ENCODE measurements at places on chromosomes 4 and X.

GRCh38 chr4:56302760-56303159, 84.5 kb downstream of the AASDH start:
- DNase-seq, result no peak

GRCh38 chr4:115121351-115122043, 8.1 kb upstream of the NDST4 start:
- DNase-seq, result no peak

GRCh38 chr4:62814510-62815047, 1594.7 kb downstream of the TECRL start:
- DNase-seq, result no peak

DNA sequence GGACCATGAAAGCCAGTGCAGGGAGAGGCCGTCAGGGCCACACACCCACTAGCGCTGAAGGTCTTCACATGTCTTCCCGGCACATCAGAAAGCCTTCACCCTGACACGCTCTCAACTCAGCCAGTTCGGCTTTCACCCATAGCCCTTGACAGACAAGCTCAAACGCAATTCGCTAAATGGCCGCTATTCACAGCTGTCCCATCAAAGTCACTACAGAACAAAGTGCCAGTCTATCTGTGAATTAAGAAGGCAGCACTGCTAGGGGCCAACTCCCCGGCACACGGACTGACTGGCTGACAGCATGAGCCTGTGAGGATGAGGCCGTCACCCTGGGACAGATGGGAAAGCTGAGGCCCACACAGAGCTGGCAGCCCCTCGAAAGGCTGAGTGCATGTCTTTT, 45.7 kb downstream of the ACOX3 start:
- DNase-seq, result no peak

- DNase-seq, result no peak
These were observed 140.9 kb upstream of the HPGD start for GRCh38 chr4:174663216-174663615.

DNA sequence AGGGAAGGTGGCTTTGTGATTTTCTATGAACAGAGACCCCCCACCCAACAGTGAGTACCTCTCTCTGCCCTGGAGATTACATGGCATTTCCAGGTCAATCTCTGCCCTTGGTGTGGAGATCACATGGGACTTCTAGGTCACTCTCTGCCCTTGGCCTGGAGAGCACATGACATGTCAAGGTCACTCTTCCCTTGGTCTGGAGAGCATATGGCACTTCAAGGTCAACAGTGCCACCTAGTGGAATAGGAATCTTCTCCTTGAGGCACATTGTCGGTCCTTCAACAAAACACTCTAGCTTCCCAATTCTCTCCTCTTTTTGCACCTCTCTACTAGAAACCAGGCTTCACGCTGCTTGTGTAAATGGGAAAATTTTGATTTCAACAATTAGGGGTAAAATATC, 66.2 kb upstream of the TACR3 start:
- no peak for DNase-seq

DNA sequence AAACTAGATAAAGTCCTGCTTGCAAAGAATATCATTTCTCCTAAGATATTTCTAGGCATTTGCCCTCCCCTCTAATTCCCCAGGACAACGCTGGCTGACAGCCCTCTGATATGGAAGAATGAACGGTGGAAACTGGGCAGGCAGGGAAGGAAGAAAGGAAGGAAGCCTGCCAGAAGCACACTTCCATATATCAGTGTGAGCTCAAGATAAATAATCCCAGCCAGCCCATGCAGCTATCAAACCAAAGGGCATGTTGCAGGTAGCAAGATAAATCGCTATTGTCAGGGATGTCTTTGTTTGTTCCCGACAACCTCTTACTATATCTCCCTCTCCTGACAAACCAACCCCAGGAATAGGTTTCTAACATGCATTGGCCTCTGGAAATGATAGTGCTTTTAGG, 412.8 kb downstream of the HNRNPD start:
- no peak for DNase-seq

GRCh38 chrX:130415201-130415600, 13.4 kb downstream of the RBMX2 start:
- no peak for DNase-seq

- DNase-seq, result no peak
These were observed 19.0 kb upstream of the GPC4 start for GRCh38 chrX:133434197-133434820.

DNA sequence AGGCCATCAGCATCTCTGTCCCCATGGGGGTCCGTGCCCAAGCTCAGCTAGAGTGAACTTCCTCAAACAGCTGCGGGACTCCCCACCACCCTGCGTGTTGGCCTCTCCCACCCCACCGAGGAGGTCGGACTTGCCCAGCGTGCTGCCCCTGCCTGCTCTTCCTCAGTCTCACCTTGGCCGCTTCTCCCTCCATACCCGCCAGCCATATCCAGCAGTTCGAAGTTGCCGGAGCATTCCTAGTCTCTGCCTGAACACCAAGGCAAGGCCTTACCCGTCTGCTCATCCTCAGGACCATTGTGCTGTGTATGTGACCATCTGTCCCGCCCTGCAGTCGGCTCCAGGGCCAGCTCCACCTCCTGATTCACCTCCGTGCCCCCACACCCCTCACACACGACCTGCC, 84.5 kb downstream of the WFS1 start:
- no peak for DNase-seq

DNA sequence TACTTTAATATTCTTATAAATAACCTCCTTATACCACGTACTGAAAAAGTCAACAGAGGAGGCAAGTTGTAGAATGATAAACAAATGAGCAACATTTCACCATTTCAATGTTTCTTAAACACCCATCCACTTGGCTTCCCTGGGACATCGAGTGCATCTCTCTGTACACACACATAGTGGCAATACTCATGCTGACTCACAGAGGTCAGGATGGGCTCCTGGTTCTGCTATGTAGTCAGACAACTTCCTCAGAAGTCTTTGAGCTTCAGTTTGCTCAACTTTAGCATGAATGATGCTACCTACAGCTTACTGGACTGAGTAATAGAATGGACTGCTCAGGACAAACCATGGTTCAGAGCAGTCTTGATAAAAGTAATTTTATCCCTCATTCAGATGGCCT, 56.9 kb downstream of the MAD2L1 start:
- no peak for DNase-seq

DNA sequence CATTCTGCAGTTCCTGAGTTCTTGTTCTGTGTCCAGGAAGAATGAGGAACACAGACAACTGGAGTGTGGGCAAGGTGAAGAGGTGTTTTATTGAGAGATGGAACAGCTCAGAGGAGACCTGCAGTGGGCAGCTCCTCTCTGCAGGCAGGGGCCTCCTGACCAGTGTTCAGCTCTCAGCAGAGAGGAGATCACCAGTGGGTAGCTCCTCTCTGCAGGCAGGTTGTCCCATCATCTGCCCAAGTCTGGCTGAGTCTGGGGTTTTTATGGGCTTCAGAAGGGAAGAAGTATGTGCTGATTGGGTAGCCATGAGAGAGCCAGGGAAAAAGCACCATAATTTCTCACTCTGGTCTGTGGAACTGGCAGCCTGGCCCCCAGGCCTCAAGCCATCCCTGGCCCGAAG, 56.0 kb upstream of the RASGEF1B start:
- DNase-seq, result no peak

DNA sequence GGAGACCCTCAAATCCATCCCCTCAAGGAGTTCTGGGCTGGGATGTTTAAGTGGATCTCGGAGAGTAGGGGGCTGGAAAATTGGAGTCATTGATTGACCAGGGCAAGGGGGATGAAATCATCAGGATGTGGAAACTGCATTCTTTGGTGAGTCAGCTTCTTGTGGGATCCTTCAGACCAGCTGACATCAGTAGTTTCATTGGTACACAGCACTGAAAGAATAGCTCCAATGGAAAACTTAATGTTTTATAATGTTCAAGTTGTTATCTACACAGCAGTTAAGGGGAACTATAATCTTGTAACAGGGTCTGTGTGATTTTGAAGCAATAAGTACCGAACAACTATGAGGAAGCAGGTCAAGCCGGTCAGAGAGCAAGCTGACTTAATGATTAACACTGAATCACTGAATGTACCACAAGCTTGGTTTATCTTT, 506.1 kb downstream of the RPA4 start:
- no peak for DNase-seq

DNA sequence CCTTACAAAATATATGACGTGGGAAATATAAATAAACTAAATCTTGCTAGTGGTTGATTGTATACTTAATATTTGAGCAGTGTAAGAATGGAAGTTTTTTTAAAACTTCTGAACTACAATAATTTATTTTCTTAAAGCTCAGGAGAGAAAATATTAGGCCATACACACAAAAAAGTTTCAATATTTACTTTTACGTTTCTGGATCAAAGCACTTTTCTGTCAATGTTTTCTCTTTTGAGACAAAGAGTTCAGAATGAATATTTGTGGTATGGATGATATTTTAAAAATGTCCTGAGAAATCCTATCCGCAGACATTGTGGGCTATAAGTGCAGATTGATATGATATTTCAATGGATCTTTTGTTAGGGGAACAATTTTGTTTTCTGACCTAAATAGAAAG, 109.9 kb downstream of the TLL1 start:
- no peak for DNase-seq

- DNase-seq, result no peak
These were observed 5.8 kb upstream of the SRD5A3 start for GRCh38 chr4:55340266-55340665.

GRCh38 chr4:88102026-88102425, 56.4 kb downstream of the ABCG2 start:
- no peak for DNase-seq

DNA sequence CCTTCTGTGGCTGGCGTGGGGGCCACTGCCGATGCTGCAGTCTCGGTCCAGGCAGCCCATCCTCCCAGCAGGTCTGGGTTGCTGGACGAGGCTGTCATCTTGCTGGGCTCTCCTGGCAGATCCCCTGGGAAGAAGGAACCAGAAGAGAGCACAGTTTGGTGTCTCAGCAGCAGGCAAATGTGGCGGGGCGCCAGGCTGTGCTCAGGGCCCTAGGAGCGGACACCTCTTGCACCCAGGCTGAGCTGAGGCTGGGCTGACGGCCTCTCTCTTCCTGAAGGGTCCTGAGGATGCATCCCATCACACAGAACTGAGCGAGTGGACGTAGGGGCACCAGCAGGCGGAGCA, 39.2 kb upstream of the CPLX1 start:
- DNase-seq, result no peak

- no peak for DNase-seq
These were observed 101.3 kb downstream of the PALLD start for GRCh38 chr4:168598191-168598590.

DNA sequence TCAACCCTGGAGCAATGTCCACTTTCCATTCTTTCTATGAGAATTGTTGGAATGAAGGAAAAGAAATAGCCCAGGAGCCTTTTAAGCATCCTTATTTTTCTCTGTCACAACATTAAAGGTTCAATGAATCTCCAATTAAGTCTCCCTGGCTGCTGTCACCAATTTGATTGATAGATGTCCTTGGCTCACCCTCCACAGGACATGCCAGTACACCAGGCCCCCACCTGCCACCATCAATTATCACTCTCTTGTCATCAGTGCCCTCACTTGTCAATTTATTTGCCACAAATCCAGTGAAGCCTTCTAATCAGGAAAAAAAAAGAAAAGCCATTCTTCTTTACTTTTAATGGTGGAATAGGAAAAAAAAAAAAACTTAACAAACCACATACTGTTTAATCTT, 453.6 kb downstream of the CENPC start:
- DNase-seq, result no peak

DNA sequence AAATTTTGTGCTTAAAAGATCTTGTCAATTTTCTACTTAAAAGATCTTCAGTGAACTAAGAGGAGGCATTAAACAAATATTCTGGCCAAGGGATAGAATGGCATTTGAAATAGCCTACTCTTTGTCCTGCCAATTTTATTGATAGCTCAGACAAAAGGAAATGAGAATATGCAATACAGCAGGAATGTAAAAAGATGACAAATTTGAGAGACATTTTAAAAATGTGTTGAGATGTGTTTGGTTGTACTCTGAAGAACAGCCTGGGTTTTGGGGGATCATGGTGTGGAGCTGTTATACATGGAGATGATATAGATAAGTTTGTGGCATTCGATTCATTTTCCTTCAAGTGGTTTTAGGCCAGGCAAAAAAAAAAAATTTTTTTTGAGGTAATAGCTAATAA, 11.6 kb upstream of the MAD2L1 start:
- DNase-seq, result no peak

- no peak for DNase-seq
These were observed 286.2 kb downstream of the GASK1B start for GRCh38 chr4:157886645-157887044.

DNA sequence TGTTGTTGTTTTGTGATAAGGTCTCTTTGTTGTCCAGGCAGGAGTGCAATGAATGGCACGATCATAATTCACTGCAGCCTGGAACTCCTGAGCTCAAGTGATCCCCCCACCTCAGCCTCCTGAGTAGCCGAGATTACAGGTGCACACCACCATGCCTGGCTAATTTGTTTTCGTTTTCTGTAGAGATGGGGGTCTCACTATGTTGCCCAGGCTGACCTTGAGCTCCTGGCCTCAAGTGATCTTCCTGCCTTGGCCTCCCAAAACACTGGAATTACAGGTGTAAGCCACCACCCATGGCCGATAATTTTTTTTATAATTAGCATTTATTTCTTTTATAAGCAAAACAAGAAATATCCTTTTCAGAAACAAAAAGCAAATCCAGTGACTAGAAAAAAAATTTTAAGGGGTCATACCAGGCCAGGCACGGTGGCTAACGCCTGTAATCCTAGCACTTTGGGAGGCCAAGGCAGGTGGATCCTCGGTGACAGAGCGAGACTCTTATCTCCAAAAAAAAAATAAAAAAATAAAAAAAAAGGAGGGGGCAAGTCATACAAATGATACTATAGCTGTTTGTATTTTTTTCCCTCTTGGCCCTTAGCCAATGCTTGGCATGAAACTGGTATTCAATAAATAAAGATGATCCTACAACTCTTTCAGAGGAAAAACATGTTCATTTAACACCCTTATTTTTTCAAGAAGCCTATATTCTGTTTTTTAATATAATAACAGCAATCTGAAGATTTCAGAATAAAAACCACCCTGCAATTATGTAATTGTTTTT, 3.4 kb downstream of the PLAC8 start:
- DNase-seq, result no peak

- DNase-seq, result no peak
These were observed 38.5 kb downstream of the RPS6KA3 start for GRCh38 chrX:20228245-20228644.

DNA sequence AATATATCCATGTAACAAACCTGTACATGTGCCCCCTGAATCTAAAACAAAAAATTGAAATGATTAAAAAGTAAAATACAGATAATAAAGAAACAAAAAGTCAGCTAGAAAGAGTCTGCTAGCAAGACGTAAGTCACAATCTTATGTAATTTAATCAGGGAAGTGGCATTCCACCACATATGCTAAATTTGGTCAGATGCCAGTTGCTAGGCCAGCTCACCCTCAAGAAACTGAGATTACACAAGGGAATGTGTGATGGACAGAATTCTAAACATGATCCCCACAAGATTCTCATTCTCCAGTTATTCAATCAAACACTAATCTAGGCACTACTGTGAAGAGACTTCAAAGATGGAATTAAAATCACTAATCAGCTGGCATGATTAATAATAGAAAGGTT, 689.3 kb downstream of the CENPC start:
- DNase-seq, result no peak

- no peak for DNase-seq
These were observed 191.7 kb upstream of the CPEB2 start for GRCh38 chr4:14810568-14810967.

Measured in stimulated activated CD4-positive, alpha-beta T cell treated with anti-CD3 and anti-CD28 coated beads, Interleukin-12 subunit alpha, Interleukin-12 subunit beta, amount 100 ng/mL, for 48 hours (primary cell).